ENCODE measurements at places on chromosomes 2 and 18.
A peak's percentile ranks its signal among the peaks of the same experiment; 100 is the strongest.

GRCh38 chr2:33292981-33293595 lies 183.4 kb upstream of the RASGRP3 start:
- no peak for DNase-seq

GRCh38 chr2:7043690-7044089 lies 126.5 kb downstream of the RNF144A start:
- DNase-seq, result no peak

GRCh38 chr2:240925568-240926515 lies 19.7 kb downstream of the CROCC2 start:
- DNase-seq, result no peak

DNA sequence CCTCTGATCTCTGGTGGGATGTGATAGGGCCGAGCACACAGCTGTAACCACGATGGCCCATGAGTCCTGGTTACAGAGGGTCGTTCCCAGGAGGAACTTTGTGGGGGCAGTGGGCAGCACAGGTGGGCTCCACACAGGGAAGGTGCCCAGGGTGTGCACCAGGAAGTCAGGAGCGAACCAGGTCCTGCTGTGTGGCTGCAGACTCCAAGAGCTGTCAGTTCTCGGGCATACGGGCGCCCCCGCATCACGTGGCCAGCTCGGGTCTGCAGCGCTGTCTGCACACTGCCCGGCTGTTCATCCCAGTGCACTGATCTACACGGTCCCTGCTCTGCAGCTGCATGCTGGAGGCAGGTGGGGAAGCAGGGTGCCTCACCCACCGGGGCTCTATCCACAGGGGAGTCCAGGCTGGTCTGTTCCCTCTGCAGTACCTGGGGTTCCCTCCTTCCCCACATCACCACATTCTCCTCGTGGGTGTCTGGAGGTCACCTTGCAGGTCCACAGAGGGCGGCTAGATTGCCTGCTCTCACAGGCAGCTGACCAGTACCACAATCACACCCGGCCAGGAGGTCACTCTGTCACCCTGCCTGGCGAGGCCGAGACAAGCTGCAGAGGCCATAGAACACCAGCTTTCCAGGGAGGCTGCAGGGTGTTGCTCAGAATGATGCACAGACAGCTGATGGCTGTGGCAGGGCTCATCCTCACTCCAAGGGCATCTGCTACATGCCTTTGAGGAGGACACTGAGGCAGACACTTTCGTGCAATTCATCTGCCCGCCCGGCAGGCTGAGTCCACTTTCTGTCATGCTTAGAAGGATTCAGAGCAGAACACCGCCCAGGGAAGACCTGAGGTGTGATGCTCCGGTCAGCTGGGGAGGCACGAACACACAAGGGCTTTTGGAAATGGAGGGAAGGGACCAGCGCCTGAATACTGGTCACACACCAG lies 202.7 kb downstream of the EIPR1 start:
- no peak for DNase-seq

DNA sequence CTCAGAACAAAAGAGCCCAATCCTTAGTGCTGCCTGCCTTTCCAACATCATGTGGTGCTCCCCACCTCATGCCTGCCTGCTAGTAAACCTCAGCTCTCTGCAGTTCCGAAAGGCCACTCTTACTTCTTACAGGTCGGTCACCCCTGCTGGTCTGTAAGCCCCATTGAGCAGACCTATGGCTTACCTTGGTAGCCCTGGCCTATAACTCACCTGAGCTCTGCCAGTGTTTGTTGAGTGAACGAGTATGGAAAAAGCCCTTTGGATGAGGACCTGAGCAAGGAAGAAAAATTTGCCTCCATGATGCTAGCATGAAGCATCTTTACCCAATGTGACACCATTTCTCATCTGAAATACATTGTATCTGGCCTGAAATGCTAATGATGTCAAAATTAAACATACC lies 83.3 kb downstream of the LIPG start:
- no peak for DNase-seq

DNA sequence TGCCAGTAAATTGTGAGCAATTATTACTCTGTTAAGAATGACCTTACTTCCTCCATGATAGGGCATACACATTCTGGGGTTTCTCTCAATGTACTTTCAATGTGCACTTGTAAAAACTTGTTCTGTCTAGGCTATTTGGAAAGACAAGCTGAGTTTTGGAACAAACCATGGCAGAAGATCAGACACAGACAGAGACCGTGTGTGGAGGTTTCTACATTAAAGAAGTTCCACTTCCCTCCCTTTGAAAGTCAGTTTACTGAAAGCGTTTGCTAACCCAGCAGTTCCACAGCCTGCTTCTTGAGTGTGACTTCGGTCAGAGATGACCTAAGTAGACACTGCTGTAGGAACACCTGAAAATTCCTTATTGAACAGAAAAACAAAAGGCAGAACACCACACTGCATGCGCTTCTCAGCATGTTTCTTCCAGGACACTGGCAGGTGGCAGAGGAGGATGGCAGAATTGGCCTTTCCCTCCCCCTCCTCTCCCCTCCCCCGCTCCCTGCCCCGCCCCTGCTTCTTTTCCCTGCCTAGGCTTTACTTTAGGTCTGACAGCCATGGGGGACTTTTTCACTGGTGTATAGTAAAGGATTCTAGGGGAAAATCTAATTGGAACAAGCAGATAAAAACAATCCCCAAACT lies 109.8 kb downstream of the NOL10 start:
- DNase-seq, result no peak

GRCh38 chr2:74764429-74765272 lies 69.3 kb upstream of the HK2 start:
- no peak for DNase-seq

DNA sequence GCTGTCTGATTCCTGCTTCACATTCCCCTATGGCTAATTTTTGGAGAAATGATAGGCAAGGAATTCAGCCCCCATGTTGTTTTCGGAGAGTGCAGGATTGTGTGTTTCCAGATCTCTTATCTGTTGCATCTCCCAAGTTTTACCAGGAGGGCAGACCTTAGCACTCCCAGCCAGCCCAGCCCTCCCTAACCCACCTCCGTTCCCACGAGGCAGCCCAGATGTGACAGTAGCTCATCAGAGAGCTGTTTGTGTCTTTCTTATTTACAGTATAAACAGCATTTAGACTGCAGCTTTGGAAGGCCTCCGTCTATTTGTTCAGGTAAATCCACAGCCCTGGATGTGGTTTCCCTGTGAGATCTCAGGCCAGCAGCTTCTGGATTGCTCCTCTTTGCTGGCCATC lies 91.6 kb downstream of the THNSL2 start:
- no peak for DNase-seq

GRCh38 chr2:50347358-50348044 lies 684.4 kb downstream of the NRXN1 start:
- DNase-seq, result no peak

- DNase-seq, result no peak
Observed at GRCh38 chr2:55314985-55315384, 46.0 kb upstream of the MTIF2 start.

DNA sequence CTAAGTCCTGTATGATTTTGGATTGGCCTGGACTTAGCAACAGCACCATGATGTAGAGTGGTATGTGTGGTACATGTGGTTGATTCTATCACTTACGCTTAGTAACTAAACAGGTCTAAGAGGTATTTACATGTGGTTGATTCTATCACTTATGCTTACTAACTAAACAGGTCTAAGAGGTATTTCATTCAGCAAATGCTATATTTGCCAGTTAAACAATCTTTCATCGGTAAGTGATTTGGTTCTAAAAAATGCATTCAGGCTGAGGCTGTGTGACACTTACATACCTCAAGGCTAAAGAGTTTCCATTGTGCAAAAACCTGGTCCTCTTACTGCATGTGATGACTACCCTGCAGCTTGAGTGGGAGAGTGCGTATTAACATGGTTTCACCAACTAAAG lies 13.1 kb downstream of the EIF4E2 start:
- DNase-seq, result peak; percentile 18

DNA sequence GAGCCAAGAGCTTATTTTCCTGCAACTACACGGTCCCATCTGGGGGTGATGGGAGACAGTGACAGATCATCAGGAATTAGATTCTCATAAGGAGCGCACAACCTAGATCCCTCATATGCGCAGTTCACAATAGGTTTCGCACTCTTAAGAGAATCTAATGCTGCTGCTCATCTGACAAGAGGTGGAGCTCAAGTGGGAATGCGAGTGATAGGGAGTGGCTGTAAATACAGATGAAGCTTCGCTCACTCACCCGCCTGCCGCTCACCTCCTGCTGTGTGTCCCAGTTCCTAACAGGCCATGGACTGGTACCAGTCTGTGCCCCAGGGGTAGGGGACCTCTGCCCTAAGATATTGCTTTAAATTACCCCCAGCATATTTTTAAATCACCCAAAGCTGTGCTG lies 10.8 kb downstream of the LRRFIP1 start:
- no peak for DNase-seq

DNA sequence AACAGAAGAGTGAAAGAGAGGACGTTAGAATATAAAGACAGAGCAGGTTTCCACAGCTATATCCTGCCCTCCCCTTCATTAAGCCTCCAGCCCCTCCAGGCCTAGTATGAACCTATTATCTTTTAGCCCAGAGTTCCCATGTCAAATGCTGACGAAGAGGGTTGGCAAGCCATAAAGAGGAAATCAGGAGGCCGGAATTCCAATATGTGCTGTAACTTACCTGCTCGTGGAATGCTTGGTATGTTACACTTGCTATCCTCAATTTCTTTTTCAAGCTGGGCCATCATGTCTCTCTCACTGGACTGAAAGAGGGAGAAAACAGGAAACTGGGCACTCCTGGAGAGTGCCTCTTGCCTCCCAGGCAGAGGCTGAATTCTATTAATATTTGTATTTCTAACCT lies 264.1 kb downstream of the TRIB2 start:
- DNase-seq, result no peak

GRCh38 chr2:15773846-15774245 lies 166.5 kb upstream of the MYCN start:
- DNase-seq, result no peak
